NCI-H1048 (cell line): ENCODE measurements at places on chromosomes 5 and 9.

- DNase-seq, result no peak
These were observed at the start of gene PRRX2 for GRCh38 chr9:129665389-129665775. PRRX2 (plus strand) TSS chr9:129665647; CDS start chr9:129665868, 221 bp downstream.

DNA sequence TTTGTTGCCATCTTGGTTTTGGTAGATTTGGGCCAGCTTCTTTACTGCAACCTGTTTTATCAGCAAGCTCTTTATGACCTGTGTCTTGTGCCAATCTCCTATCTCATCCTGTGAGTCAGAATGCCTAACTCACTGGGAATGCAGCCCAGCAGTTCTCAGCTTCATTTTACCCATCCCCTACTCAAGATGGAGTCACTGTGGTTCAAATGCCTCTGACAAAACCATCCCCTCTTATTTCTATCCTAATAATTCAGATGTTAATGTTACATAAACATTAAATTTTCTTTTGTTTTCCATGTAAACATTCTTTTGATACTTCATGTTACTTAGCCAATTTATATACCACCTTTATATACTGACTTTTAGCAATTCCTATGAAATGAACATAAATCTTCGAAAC, 746.3 kb downstream of the CDH18 start:
- no peak for DNase-seq

DNA sequence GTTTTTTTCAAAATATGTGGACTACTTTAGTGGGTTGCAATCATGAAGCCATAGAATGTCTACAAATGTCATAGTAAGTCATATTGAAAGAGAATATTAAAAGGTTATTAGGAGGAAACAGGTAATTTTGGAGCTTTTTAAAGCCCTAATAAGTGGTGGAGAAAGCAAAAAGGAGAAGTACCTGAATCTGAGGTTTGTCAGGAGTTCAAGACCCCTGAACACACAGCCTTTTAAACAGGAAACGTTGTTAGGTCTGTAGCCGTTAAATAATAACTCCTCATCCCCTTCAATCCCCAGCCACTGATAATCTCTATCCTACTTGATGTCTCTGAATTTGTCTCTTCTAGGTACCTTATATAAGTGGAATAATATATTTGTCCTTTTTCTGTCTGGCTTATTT, 51.1 kb downstream of the SPEF2 start:
- DNase-seq, result no peak

DNA sequence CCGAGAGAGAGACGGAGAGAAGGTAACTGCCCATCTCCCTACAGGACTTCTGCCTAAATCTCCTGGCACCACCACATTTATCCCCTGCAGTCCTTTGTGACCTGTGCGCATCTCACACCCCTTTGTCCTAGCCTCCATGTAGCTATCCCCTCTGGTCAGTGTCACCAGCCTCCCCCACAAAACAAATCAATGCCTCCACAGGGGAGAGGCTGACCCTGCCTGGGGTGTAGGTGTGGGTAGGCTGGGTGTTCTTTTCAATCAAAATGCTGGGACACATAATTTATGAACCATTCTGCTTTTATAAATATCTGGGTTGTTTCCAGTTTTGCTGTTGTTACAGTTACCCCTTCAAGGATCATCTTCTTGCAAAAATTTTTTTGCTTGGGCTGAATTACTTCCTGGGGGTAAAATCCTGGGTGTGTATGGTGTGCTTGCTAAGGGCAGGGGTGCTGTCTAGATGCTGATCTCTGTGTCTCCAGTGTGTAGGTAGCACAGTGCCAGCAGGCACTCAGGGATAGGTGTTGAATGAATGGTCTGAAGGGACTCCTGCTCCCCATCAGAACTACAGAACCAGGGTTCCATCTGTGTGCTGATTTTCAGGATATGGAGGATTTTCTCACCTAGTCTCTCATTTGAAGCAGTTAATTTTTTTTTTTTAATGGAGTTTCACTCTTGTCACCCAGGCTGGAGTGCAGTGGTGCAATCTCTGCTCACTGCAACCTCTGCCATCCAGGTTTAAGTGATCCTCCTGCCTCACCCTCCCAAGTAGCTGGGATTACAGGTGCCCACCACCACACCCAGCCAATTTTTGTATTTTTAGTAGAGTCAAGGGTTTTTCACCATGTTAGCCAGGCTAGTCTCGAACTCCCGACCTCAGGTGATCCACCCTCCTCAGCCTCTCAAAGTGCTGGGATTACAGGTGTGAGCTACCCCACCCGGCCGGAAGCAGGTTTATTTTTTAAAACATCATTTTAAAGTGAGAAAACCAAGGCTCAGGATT, at the start of gene GARIN3:
TSS of gene GARIN3 (minus strand) at position 51 of the 1,000 bp plus-strand sequence. CDS start 96 bp downstream, outside the sequence.
- no peak for DNase-seq

DNA sequence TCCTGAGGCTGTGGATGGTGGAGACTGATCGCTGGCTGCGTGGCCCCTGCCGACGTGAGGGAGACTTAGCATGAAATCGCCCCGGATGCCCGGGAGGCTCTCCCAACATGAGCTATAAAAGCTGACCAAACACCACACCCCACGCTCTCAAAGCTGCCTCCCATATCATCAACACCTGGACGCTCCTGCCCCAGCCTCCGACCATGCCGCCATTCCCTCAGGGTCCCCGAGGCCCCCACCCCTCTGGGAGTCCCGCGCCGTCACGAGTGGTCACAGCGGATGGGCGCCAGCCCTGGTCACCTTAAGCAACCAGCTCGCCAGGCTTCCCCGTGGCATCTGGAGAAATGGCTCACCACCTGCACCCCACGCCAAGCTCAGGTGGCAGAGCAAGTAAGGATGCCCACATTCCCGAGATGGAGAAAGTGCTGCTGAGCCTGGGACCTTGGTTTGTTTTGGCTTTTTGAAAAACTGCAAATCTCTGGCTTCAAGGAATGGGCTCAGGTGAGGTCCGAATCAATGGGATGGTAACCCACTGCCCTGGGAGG, 196.0 kb downstream of the MED10 start:
- DNase-seq, result no peak

GRCh38 chr5:167754501-167755021, 536.9 kb upstream of the WWC1 start:
- DNase-seq, result no peak

DNA sequence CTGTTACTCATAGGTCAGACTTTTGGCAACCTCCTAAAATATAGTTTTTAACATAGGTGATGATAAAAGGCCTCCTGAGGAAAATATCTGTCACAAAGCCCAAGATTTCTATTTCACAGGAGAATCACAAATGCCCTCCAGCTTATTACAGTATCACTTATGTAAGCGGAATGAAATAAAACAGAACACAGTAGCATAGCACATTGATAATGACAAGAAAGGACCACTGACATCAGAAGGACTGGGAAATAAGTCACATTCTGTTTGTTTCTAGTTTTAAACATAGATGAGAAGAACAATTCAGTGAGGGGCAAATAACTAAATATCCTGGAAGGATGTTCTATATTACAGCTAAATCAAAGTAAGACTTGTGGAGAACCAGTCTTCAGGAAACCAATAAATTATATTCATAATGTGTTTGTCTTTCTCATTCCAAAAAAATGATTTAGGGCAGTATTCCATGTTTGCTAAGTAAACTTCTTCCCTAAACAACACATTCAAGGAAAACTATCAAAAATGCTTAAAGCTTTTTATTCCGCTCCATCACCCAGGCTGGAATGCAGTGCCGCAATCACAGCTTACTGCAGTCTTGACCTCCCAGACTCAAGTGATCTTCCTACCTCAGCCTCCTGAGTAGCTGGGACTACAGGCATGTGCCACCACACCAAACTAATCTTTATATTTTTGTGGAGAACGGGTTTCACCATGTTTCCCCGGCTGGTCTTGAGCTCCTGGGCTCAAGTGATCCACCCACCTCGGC, 20.8 kb upstream of the CTNNAL1 start:
- no peak for DNase-seq

DNA sequence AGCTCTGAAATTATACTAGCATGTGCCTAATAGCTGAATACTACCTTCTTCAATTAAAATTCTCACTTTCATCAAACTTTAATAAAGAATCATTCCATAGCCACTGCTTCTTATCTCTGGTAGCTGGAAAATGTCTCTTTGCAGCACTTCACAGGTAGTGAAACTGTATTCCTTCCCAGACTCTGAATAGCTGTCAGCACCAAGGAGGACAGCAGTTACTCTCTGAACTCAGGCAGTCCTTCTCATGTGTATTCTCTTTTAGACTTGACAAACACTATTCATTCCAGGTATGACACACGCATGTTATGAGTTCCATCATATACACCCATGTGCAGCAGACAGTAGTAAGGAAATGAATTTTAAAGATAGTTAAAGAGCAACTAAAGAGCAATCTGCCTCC, 627.1 kb downstream of the EFNA5 start:
- no peak for DNase-seq

DNA sequence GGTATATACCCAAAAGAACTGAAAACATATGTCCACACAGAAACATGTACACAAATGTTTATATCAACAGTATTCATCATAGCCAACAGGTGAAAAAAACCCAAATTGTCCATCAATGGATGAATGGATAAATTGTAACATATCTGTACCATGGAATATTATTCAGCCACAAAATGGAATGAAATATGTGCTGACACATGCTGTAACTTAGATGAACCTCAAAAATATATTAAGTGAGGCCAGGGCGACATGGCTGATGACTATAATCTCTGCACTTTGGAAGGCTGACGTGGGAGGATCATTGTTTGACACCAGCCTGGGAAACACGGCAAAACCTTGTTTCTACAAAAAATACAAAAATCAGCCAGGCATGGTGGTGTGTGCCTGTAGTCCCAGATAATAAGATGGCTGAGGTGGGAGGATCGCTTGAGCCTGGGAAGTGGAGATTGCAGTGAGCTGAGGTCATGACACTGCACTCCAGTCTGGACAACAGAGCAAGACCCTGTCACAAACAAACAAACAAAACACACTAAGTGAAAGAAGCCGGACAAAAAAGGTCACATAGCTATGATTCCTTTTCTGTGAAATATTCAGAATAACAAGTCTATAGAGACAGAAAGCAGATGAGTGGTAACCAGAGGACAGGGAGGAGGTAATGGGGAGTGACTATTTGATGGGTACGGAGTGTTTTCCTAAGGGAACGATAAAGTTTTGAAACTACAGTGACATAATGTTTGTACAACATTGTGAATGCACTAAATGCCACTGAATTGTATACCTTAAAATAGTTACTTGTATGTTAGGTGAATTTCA, 11.4 kb downstream of the KYAT1 start:
- no peak for DNase-seq

DNA sequence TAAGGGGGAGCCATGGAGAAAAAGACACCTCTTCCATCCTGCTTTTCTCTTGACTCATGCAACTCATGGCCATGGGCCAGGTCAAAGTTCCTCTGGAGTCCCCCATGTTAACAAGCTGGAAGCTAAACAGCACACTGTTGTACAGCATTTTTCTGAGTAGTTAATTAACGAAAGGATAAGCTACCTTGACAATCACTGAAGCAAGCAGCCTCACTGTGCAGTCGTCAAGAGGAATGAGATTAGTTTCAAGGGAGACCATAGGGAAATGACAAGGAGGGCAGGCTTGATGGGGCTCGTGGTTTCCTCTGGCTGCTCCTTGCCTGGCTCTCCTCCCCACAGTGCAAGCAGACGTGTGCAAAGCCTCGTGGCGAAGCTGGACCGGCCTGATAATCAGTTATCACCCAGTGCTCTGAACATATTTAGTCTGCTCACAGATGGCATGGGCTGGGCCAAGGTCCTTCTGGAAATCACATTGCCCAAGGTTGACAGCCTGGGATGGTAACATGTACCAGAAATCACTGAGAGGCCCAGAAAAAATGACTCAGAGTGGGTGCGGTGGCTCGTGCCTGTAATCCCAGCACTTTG, 209.5 kb downstream of the SLIT3 start:
- DNase-seq, result no peak

GRCh38 chr5:5164163-5164562, 24.0 kb downstream of the ADAMTS16 start:
- no peak for DNase-seq

DNA sequence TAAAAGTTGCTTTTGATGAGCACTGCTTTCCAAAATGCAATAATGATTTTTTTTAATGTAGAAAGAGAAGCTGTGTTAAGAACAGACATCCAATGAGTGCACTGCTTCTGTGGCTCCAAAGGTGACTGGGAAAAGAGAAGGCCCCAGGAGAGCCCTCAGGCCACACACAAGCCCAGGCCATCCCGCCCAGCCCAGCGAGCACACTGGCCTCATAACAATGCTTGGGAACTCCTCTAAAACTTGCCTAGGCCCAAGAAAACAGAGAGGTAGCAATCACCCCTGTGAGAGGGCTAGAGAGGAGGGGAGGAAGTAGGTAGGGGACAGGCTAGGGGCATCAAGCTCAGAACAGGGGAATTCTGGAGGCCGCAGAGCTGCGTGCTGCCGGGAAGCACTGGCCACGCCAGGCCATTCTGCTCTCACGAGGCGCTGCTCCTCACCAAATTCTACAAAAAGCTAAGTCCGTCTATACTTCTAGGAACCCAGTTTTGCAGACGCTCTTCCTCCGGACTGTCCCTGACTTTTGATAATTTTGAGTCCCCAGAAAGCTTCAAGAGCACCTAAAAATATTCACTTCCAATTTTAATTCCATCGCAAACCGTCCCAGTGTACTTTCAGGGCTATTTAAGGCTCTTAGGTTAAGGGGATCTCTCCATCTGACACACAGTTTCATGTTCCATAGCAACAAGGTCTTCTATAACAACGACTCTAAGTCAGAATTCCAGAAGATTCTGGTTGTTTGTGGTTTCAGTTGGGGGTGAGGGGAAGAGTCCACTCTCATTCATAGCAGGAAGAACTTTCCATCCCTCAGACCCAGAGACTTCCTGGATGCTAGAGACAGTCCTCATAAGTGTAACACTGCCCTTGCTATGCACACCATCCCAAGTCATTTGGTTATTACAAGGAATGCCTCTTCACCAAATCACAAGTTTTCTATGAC, 51.0 kb downstream of the HABP4 start:
- no peak for DNase-seq

DNA sequence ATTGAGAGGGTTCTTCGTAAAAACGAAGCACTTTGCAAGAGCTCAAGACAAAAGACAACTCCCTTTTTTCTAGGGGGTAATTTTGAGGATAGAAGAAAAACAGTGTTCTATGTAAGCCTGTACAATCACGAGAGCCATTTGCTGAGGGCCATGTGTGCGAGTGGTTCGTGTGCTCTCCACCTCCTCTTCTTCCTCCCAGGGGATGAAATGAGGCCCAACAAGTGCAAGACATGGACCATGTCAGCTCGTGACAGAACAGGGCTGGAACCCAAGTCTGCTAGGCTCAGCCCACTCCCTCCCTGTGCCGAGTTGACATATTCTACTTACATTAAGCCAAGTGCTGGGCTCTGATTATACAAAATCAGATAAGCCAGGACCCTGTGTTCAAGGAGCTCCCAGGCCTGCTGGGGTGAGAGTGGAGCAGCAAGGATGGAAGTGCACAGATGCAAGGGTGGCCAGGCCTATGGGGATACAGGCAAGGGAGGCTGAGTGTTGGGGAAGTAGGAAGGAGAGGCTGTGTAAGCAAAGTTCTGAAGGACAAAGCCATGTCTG, 97.9 kb upstream of the MSX2 start:
- no peak for DNase-seq
